ENCODE measurements at places on chromosomes 2 and 18. TPM values are rescaled to one million over a fixed set of nuclear protein-coding genes. Genes with fewer than 3 reads are reported as not detected.

The POLE4 gene
- 32.2 TPM for polyA plus RNA-seq

GRCh38 chr2:7016601-7017211, 99.5 kb downstream of the RNF144A start:
- DNase-seq = no peak

DNA sequence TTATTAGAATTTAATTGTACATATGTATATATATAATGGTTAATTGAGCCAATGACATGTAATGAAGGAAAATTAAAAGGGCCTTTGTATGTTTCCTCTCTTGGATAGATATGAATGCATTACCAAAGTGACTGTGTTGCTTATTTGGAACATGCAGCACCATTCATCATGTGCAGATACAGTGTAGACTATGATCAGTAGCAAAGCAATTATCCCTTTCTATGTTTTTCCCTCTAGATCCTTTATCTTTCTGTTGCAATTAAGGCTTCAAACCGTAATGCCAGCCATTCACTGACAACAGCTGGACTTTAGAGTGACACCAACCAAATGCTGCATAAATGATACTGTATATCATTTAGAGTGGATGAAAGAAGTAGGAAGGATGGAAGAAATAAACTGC, 565.2 kb downstream of the NRXN1 start:
- no peak for DNase-seq

The SH3RF3 gene
- polyA plus RNA-seq = 3.6 TPM

- no peak for DNase-seq
These were observed 15.3 kb upstream of the ACOXL start for GRCh38 chr2:110716959-110717645.

DNA sequence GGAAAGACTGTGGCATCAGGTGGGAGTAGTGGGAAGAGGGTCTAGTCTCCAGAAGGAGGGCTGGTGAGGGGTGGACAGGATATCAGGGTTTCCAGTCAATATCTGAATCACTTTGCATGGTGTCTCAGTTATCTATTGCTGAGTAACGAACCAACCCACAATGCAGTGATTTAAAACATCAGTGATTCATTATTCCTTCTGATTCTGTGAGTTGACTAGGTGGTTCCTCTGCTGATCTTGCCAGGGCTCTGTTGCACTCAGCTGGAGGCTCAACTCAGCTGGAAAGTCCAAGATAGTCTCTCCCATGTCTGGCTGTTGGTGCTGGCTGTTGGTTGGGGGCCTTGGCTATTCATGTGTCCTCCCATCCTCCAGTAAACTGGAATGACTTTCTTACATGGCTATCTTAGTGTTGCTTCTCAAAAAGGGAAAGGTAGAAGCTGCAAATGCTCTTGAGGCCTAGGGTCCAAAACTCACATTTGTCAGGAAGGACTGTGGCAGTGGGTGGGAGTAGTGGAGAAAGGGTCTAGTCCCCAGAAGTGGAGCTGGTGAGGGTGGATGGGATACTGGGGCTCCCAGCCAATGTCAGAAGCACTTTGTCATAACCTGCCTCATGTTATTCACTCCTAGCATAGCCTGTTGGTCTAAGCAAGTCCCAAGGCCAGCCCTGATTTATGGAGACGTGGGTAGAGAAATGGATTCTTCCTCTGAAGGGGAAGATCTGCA, 13.9 kb downstream of the IL1F10 start:
- DNase-seq = no peak
